Right cardiac atrium (tissue), 5 donors: ENCODE measurements at places on chromosomes 5 and 9.
A peak's percentile ranks its signal among the peaks of the same experiment; 100 is the strongest.

DNA sequence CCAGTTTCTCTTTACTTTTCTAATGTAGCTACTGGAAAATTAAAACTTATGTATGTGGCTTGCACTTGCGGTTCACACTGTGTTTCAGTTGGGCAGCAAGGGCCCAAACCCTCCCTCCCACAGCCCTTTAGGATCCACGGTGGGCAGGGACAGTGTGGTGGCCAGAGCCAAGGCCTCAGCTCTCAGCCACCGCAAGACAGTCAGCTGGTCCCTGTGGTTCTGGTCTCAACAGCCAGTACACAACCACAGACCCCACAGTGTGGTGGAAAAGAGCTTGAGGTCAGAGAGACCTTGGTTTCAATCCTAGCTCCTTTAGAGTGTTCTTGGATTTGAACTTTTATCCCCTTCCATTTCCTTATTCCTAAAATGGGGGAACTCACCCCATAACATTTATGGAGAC is 153.0 kb upstream of the SMIM23 start:
- DNase-seq, result no peak

DNA sequence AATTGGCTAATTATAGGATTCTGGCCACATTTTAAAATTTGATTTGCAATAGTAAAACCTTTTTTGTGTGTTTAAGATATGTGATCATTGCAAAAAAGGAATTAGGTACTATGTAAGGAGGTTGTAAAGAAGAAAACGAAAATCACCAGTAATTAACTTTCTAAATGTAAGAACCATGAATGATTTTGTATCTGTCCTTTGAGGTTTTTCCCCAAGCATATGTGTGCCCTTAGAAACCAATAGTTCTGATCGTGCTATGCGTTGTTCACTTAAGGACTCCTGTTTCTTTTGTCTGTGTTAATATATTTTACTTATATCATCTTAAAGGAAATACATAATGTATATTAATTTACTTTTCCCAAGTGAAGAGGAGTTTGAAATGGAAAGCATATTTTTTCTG is 410.2 kb downstream of the PSAT1 start:
- DNase-seq, result no peak

DNA sequence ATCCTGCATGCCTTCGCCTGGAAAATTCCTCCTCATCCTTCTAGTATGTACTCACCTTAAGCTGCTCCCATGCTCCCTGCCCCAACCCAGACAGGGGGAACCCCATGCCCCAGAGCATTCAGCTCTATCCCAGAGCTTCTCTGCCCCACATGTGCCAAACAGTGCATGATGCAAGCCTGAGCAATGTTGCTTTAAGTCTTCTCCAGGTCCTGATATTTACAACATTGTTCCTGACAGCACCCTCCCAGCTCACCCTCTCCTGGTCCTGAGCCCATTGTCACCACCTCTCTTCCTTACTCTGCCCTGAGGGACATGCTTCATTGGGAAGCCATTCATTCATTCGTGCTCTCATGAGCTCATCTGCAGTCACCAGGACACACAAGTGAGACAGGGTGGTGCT is 23.4 kb upstream of the BARX1 start:
- DNase-seq, result no peak

DNA sequence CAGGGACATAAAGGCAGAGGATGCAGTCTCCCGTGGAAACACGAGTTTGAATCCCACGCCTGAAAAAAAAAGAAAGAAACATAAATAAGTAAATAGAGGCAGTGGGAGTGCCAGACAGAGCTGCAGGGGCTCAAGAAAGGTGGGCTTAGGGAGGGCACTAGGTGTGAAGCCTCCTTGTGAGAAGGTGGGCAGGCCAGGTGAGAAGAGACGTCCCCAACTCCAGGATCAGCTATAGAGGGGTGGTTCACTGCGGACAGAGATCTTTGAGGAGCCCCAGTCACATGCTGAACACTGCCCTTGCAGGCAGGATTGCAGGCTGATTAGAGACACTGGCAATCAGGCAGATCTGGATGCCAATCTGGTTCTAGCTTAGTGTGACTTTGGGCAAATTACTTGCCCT is 172.1 kb downstream of the RGS3 start:
- no peak for DNase-seq

- no peak for DNase-seq
These were observed 1392.3 kb upstream of the CDH9 start for GRCh38 chr5:28430565-28431178.

DNA sequence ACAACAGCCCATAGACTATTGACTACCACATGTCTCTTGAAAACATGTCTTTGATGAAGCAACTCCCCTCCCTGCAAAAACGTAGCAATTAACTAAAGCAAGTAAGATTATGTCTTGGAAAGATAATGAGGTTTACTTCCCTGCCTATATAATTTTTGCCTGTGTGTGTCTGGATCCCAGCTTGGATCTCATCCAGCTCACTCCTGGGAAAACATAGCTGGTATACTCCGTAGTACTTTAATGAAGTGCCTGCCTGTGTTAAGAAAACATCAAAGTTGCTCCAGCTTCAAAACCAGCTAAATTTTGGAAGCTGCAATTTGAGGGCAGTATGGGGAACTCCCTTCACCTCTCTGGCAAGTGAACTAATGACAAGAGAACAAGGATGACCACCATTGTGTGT is 182.6 kb upstream of the C9orf72 start:
- DNase-seq, result no peak

DNA sequence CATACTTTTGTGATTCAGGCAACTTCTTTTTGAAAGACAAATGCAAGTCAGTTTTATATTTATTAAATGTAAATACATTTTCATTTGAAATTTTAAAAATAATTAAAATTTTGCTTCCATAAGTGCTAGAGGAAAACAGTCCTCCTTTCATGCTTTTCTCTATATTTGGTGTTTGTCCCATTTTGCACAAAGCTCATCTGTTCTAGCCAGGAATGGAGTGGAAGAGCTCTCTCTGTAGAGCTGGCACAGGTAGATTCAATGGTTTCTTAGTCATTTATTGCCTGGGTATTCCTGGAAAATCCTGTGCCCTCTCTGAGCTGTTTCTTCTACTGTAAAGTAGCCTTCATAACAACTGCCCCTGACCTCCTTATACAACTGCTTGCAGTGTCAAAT is 267.6 kb upstream of the HAPLN1 start:
- DNase-seq, result no peak

DNA sequence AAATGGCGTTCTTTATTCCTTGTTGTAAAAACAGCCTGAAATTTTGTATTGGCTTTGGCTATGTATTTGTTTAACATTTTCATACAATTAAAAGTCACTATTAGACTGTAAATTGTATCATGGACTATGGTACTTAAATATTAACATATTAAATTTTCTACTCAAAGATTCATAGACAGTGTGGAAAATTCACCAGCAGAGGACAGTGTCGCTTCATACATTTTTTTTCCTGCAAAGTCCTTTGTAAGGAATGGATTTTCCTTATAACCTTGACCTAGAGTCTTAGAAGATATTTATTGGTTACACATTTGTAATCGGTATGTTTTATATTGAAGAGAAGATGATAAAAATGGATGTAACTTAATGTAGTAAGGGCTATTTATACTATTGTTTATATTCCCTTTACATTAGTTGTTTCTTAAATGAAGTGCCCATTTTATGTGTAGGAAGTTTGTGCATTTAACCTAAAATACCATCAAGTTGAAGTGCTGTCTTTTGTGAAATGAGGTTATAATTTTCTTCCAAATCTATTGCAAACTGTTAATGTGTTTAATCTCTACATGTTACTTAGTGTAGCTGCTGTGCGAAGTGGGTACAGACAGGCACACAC is 150.1 kb downstream of the KDM4C start:
- DNase-seq, result no peak

DNA sequence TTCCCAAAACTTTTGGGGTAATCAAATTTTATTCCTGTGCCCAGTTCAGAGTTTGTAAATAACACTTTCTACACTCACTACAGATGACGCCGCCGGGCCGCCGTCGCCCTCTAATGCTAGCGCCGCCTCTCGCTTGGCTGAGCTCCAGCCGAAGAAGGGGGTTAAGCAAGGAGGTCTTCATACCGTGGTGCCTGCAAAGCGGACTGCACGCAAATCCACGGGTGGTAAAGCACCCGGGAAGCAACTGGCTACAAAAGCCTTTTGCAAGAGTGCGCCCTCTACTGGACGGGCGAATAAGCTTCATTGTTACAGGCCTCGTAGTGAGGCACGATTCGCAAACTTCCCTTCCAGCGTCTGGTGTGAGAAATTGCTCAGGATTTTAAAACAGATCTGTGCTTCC is 280.4 kb downstream of the MEF2C start:
- DNase-seq, result peak; percentile 39

DNA sequence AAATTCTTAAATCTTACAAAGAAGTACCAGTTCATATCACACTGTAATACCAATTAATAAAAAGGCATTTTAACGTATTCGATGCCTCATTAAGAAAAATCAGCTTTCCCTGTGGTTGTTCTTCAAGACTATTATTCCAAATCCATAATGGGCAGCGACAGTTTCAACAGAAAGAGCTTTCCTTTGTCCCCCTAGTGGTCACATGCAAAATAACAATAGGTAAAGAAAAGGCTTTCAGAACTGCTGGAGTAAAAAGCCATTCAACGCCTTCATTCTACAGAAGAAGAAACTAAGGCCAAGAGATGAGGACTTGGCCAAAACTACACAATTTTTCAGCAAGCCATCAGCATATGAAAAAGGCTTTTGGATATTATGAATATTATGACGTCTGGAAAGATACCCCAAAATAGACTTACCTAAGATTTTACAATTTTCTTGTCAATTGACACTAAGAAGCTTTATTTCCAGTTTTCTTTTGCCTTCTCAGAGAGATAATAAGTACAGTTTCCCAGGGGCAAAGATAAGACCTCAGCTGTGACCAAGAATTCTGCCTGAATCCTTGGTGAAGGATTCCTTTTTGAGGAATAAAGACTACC is 6.7 kb upstream of the CDH6 start:
- no peak for DNase-seq

- peak; percentile 60 for DNase-seq
These were observed 57.8 kb upstream of the GOLPH3 start for GRCh38 chr5:32231929-32232328.
